ENCODE measurements at places on chromosomes 1 and 21. TPM values are rescaled to one million over a fixed set of nuclear protein-coding genes. Genes with fewer than 3 reads are reported as not detected.
A peak's percentile ranks its signal among the peaks of the same experiment; 100 is the strongest.

DNA sequence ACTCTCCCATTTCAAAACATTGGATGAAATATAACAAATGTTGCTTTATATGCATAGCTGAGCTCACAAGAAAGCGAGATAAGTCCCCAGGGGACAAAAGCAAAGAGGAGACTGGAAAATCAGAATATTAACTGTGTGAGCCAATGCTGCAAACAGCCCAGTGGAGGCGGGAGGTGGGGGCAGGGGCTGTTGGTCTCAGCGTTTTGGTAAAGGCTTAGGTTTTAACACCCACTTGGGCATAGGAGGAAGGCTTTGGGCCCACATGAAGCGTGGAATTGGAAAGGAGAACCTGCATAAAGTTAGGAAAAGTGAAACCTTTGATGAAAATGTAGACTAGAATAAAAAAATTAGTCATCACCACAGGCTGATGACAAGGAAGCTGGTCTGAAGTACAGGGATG lies 30.2 kb upstream of the SMIM12 start:
- no peak for DNase-seq

GRCh38 chr21:31558189-31558961 lies 101.1 kb upstream of the SOD1 start:
- DNase-seq = no peak

DNA sequence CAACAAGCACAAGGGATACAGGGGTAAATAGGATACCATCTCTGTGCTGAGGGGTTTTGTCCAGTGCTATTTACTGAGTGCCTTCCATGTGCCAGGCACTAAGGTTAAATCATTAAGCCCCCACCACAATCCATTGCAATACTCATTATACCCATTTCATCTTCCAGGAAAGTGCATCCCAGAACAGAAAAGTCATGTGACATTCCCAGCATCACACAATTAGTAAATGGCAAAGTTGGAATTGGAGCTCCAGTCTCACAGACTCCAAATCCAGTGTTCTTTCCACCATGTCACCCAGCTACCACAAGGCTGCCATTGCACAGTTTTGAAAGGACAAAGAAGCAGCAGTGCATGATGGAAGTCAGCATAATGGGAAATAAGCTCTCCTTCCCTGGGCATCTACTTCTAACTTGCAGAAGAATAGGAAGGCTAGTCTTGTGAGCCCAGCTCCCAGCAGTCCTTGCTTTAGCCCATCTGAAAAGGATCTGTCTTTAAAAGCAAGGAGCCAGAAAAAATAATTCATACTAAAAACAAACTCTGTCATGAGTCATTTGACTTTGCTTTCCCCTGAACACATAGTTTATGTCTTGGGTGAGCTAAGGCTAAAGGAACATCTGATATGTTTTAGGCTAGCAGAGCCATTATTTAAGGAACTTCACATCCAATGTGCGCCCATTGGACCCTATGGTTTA lies 111.4 kb upstream of the HOOK1 start:
- no peak for DNase-seq

- peak; percentile 65 for DNase-seq
Observed at GRCh38 chr1:179298952-179299351, 5.4 kb downstream of the SOAT1 start.

GRCh38 chr1:204544321-204544720 lies 28.1 kb downstream of the MDM4 start:
- DNase-seq = no peak

GRCh38 chr1:78682496-78682895 lies 32.9 kb downstream of the IFI44 start:
- DNase-seq = no peak

GRCh38 chr1:17687145-17687544 lies 68.0 kb upstream of the ACTL8 start:
- DNase-seq = no peak

The LRRIQ3 gene
- total RNA-seq = 2.9 TPM
